CD4-positive, alpha-beta T cell treated with Interleukin-10 for 1 hour (primary cell): ENCODE measurements at places on chromosomes 4 and X.

DNA sequence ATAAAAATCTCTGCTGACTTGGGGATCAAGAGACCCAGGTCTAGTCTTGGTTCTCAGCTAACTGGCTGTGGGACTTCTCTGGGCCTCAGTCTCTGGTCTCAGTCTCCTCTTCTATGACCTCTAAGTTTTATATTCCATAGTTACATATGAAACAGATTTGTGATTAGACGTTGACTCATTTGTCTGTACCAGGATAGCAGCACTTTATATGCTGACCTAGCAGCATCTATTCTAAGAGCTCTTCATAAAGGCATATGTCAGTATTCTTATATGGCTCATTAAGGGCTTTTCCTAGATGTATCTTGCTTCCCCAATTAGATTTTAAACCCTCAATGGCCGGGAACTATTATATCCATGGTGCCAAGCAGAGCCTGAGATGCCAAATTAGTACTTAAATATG lies 12.7 kb downstream of the GRPR start:
- DNase-seq: no peak

- DNase-seq: peak; percentile 63
These were observed 28.8 kb downstream of the PPP2R3B start for GRCh38 chrX:357693-358471.

GRCh38 chrX:10938365-10938923 lies 172.7 kb upstream of the HCCS start:
- no peak for DNase-seq

GRCh38 chr4:27271555-27271954 lies 410.9 kb downstream of the STIM2 start:
- DNase-seq: no peak

DNA sequence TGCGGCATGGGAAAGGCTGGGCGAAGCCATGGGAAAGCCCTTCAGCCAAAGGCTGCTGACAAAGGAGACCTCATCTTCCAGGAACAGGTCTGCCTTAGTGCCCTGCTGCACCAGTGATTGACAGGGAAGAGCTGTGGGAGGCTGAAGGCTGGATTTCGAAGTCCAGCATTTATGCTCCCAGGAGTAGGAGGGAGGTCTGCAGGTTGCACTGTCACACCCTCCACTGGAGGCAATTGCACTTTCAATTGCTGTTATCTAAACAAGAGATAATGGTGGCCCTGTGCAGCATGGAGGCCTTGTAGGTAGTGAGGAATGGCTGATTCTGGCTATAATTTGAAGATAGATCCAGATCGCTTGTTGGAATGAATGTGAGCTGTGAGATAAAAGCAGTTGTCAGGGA lies 43.7 kb downstream of the FAM114A1 start:
- no peak for DNase-seq

DNA sequence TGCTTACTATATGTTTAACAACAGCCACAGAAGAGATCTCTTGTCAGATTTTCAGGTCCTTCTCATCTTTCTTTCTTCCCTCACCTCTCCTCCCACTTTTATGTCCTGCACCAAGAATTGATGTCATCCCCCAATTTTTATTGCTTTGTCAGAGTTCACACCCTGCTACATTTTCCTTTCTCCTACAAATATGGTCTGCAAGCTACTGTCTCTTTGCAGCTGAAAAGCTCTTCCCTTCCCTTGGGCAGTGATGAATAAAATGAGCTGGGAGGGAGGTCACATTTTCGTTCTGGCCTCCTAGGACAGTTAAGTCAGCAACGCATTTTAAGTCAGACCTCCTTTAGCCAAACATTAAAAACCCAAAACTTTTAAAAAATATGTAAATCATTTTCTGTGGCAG lies 26.7 kb upstream of the VEGFD start:
- no peak for DNase-seq

DNA sequence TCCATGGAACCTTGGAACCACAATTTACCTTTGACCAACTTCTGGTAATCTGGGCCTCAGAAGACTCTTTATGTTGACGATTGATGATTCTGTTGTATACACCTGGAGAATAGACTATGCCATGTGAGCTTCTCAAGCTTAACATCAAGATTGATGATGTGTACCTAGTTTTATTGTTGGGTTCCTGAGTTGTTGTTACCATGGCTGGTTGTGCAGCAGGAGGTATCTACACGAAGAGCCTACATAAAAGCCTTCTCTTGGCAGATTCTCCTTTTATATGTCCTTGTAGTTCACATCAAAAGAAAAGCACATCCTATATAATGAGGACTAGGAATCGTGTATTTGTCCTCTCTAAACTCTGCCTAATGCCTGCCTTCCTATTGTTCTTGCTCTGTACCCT lies 272.0 kb downstream of the DTHD1 start:
- DNase-seq: no peak

DNA sequence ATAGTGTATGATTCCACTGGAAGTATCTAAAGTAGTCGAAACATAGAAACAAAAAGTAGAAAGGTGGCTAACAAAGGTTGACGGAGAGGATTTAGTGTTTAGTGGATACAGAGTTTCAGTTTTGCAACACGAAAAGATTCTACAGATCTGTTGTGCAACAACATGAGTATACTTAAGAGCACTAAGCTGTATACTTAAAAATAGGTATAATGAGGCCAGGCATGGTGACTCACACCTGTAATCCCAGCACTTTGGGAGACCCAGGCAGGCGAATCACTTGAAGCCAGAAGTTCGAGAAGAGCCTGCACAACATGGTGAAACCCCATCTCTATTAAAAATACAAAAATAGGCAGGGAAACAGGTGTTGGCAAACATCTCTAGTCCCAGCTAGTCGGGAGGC lies 7.9 kb upstream of the ATRX start:
- DNase-seq: no peak

DNA sequence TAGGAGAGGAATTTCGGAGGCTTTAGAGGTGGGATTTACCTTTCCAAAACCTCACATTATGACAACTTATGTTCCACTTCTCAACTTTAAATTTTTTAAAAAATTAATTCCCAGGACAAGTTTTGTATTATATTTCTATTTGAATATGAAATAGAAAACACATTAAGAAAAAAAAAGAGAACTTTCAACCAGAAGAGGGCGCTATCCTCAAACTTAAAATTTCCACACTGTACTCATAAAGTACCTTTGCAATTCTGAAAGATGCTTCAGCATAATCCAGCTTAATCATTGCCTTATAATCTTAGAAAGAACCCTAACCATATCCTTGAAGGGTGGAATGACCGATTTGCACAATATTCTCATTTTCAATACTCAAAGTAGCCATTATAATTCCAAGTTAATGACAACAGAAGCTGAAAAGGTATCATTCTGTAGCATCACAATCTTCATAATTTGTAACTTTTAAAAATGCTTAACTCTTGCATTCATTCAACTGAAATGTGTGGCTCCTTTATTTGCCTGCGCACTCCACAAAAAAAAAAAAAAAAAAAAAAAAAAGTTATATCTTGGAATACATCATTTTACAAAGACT lies 158.0 kb downstream of the KCNIP4 start:
- DNase-seq: peak; percentile 7

GRCh38 chr4:1160351-1160750 lies 12.0 kb downstream of the SPON2 start:
- no peak for DNase-seq

- no peak for DNase-seq
These were observed 30.8 kb downstream of the NR0B1 start for GRCh38 chrX:30278365-30278764.

- DNase-seq: no peak
These were observed 940.6 kb downstream of the PCDH19 start for GRCh38 chrX:99469439-99469838.

- no peak for DNase-seq
These were observed 34.6 kb upstream of the SLC2A9 start for GRCh38 chr4:10055871-10056270.

DNA sequence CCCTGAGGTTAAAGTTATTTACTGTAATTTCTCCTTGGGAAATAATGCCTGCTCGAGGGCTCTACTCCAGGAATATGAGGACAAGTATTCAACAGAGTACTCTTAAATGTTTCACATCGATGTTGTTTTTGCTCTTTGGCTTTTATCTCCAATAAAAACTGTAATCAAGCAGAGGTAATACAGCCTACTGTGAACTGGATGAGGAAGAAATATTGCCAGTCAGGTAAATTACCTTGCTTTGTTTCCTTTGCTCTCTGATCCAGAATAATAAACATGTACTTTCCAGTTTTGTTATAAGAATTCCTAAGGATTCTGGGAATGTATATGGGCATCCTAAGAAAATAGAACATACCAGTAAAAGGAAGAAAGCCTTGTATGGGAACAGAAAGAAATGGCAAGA lies 60.4 kb downstream of the FNIP2 start:
- no peak for DNase-seq

GRCh38 chr4:48290146-48290772 lies 20.6 kb upstream of the TEC start:
- DNase-seq: peak; percentile 21

DNA sequence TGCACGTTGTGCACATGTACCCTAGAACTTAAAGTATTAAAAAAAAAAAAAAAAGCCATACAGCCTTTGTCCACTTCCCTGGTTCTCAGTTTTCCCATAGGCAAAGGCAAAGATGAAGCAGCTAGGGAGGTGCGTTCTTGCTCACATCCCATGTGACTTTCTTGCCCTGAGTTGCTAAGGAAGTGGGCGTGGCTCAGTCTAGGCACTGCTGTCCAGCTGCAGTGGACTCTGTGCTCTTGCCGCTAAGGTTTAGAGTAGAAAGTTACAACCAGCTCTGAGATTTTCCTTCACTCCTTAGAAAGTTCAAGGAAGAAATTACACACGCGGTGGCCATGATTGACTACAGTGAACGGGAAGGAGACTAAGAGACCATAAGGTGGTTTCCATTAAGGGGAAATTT lies 144.7 kb downstream of the NAA11 start:
- DNase-seq: no peak

GRCh38 chr4:52312722-52313121 lies 261.6 kb downstream of the SPATA18 start:
- no peak for DNase-seq

DNA sequence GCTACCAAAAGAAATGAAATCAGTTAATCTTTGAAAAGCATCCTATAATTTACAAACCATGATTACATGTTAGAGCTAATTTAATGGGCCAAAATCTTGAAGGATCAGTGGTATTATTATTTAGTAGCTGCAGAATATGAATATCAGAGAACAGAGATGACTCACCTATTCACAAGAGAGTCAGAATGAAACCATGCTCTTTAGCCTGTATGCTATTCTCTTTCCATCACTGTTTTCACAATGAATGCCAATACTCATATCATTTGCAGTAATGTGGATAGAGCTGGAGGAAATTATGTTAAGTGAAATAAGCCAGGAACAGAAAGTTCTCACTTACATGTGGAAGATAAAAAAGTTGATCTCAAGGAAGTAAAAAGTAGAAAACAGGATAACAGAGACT lies 414.1 kb downstream of the CENPC start:
- DNase-seq: no peak

DNA sequence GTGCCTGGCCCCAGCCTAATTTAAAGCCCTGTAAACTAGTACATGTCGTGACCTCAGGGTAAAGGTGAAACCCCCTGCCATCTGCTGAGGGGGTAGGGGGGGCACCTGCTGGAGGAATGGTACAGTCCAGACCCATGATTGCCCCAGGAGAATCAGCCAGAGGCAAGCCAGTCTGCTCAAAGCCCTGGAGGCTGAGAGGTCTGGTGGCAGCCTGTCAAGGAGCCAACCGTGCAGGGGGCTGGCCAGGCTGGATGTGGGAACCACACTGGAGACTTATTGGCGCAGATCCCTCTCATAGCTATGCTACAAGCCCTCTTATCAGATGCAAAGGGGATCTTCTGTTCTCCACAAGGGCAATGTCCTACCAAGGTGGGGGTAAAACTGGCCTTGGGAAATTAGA lies 31.4 kb upstream of the PJA1 start:
- no peak for DNase-seq

- no peak for DNase-seq
These were observed 1.1 kb upstream of the FMR1 start for GRCh38 chrX:147910607-147911006.

- DNase-seq: no peak
These were observed 298.0 kb upstream of the FAT1 start for GRCh38 chr4:187021436-187022205.
